ENCODE measurements at places on chromosomes 11 and 22. TPM values are rescaled to one million over a fixed set of nuclear protein-coding genes. Genes with fewer than 3 reads are reported as not detected.

The KCTD21 gene
- 7.9 TPM for total RNA-seq

The CCDC116 gene
- 0.09 TPM for total RNA-seq

The CSF2RB gene
- total RNA-seq: 3.5 TPM

The TRIM44 gene
- 12.7 TPM for total RNA-seq

The TBX10 gene
- total RNA-seq: not detected

The LRRC4C gene
- not detected for total RNA-seq

The HORMAD2 gene
- total RNA-seq: not detected

The DNAJC24 gene
- 15.2 TPM for total RNA-seq

The CELSR1 gene
- 0.38 TPM for total RNA-seq

The CD81 gene
- total RNA-seq: 282 TPM

The TRPM5 gene
- total RNA-seq: not detected

The AQP11 gene
- total RNA-seq: 0.47 TPM

The MTNR1B gene
- not detected for total RNA-seq

The MYBPC3 gene
- total RNA-seq: not detected

The BIRC3 gene
- total RNA-seq: 1.7 TPM

The OR5P2 gene
- 0.09 TPM for total RNA-seq

The NXPE2 gene
- not detected for total RNA-seq

The CCDC81 gene
- total RNA-seq: 0.72 TPM

The CCDC73 gene
- not detected for total RNA-seq

The FOLR1 gene
- not detected for total RNA-seq

The DYNC2H1 gene
- 10.0 TPM for total RNA-seq

The ANKK1 gene
- not detected for total RNA-seq

The BARX2 gene
- total RNA-seq: not detected

The PANX3 gene
- not detected for total RNA-seq

The ART5 gene
- total RNA-seq: not detected

The CALCA gene
- total RNA-seq: not detected

The CASP12 gene
- 1.6 TPM for total RNA-seq

The GRIA4 gene
- total RNA-seq: not detected

The SOX6 gene
- under 0.01 TPM for total RNA-seq

The MAJIN gene
- total RNA-seq: not detected

Data from endothelial cell of coronary artery (primary cell).